Activated naive CD4-positive, alpha-beta T cell treated with anti-CD3 and anti-CD28 coated beads for 36 hours (primary cell): ENCODE measurements at places on chromosomes 5 and 9.

DNA sequence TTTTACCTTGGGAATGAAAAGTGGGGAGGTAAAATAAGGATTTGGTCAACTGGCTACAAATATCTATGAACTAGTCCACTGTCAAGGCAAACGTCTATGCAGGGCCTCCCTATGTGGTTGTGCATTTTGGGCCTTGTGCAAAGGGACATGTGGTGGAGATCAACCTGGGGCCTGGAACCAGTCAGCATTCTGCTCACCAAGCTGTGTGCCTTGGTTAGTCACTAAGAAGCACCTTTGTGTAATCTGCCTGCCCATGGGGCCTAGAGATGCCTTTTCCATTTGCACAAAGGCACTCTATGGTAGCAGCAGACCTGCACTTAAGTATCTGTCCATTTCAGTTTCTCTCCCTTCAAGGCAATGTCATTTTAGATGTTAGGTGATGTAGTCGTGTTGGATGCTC is 184.0 kb downstream of the GNAQ start:
- DNase-seq, result no peak

DNA sequence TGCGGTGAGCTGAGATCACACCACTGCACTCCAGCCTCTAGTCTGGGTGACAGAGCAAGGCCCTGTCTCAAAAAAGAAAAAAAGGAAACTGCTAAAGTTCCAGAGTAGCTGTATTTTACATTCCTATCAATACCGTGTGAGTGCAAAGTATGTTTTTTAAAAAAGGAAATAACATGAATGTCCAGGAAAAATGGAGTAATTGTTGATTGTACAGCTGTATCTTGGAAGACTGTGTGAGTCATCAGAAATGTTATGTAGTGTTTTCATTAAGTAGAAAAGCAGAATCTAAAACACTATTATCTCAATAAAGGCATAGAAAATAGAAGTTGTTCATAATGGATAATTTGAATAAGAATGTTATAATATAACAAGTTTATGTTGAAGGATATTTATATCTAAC is 53.9 kb downstream of the ZCCHC7 start:
- DNase-seq, result no peak

DNA sequence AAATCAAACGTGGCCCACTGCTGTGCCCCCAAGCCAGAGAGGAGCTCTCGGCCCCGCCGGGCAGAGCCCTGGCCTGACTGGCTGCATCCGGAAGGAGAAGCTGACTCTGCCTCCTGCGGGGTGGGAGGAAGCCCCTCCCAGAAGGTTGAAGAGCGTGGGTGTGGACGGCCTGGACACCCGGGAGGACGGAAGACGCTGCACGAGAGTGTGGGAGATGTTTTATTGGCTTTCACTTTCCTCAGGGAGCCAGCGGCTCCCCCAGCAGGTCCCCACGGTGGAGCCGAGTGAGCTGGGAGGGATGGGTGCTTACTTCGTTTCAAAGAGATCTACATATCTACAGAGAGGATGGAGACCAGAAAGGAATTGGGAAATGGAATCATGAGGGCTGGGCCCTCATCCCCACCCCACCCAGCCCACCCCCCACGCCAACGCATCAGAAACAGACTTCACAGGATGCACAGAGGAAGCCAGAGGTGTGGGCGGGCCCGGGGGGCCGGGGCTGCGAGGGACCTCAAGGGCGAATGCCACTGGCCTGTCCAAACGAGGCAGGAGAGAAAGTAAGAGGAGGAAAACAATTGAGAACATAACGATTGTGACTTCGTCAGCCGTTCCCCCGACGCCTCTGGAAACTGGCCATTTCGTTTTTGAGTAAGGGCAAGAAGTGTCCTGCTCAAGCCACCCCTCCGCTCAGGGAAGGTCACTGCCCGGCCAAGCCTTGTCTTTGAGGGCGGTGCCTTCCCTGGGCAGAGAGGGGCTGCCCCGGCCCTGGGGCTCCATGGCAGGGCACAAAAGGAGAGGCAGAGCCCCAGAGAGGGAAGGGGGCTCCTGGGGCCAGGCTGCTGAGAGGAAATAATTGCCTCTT is 32.1 kb downstream of the FAM163B start:
- no peak for DNase-seq

- DNase-seq, result no peak
These were observed 245.1 kb upstream of the MEF2C start for GRCh38 chr5:89128092-89128491.

DNA sequence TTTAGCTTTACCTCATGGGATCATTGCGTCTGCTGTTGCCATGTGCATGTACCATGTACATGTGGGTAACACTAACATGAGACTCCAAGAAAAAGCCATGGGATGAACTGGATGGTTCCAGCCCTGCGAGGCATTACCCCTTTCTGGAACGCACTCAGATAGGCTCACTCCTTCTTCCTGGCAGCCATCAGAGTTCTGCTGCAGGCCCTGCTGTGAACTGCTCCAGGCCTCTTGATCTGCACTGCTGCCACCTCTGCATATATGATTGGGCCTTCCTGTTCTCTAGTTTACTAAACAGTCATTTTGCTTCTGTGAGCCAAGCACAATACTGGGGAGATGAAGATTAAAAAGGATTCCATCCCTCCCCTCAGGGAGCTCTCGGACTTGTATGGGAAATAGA is 220.5 kb downstream of the CD180 start:
- DNase-seq, result no peak

- no peak for DNase-seq
These were observed 63.9 kb downstream of the ARHGEF37 start for GRCh38 chr5:149645236-149645635.

GRCh38 chr5:176915906-176916305 is 16.8 kb upstream of the HK3 start:
- no peak for DNase-seq

GRCh38 chr9:132793606-132794580 is 84.2 kb downstream of the AK8 start:
- no peak for DNase-seq
